Esophagus muscularis mucosa (tissue), 4 donors: ENCODE measurements at places on chromosomes 7 and 10.

DNA sequence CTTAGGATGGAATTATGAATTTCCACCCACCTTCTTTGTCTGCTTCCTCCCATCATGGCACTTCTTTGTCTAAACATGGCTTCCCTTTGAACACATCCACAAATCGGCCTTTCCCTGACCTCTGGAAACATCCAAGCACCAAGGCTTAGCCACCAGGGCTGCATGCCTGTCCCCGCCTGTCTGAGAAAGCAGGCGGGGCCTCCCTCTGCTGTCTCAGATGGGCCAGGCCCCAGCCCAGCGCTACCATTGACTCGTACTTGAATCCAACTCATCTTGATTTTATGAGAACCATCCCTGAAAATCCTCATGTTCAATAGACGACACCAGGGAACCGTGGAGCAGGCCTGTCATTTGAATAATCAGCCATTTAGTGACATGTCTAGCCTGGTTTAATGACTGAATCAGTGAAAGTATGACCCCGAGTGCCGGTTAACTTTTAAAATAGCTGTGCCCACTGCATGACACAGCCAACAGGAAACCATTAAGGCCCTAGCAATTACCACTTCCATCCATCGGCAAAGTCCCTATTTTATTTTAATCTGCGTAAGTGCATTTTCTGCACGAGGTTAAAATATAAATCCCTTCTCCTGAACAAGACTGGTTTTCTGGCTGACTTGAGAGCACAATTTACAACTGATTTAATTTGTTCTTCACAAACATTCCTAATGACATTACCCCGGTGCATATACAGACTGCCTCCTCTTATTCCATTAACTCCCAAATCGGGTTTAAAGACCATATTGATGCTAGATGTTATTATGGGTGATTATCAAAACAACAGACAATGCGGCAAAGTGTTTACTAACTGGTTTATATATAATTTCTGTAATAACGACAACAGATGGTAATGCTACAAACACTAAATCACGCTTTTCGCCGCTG lies 194.7 kb downstream of the BUB3 start:
- H3K27me3 ChIP-seq, result no peaks in the 10 kb centered on the region
- H3K4me1 ChIP-seq, result no peaks in the 10 kb centered on the region
- no peaks in the 10 kb centered on the region for H3K36me3 ChIP-seq
- H3K27ac ChIP-seq, result no peak overlapping the region
- no peak for DNase-seq

GRCh38 chr7:80324032-80324431 lies 187.8 kb downstream of the GNAT3 start:
- no peak overlapping the region for H3K4me3 ChIP-seq
- H3K4me1 ChIP-seq, result no peaks in the 10 kb centered on the region
- no peaks in the 10 kb centered on the region for H3K27me3 ChIP-seq
- H3K27ac ChIP-seq, result no peak overlapping the region
- DNase-seq, result no peak

- DNase-seq, result no peak
- peaks cover 98% of the 10 kb centered on the region for H3K27me3 ChIP-seq
- H3K27ac ChIP-seq, result no peak overlapping the region
Measured at GRCh38 chr7:155804897-155805825, 7.1 kb downstream of the SHH start.

GRCh38 chr10:30810416-30810815 lies 180.9 kb upstream of the LYZL2 start:
- H3K27ac ChIP-seq, result peak overlapping the region; percentile 32
- no peak overlapping the region for H3K4me3 ChIP-seq
- no peaks in the 10 kb centered on the region for H3K36me3 ChIP-seq

- peaks cover 28% of the 10 kb centered on the region for H3K36me3 ChIP-seq
- H3K27ac ChIP-seq, result no peak overlapping the region
- H3K27me3 ChIP-seq, result no peaks in the 10 kb centered on the region
Measured at GRCh38 chr10:123746061-123746460, 79.9 kb downstream of the GPR26 start.

- no peak overlapping the region for H3K27ac ChIP-seq
- H3K27me3 ChIP-seq, result no peaks in the 10 kb centered on the region
- no peak overlapping the region for H3K4me3 ChIP-seq
- H3K4me1 ChIP-seq, result peaks cover 9% of the 10 kb centered on the region
- DNase-seq, result no peak
- H3K36me3 ChIP-seq, result no peaks in the 10 kb centered on the region
Measured at GRCh38 chr7:115183431-115184057, 261.6 kb downstream of the MDFIC start.

- no peak overlapping the region for H3K27ac ChIP-seq
- DNase-seq, result no peak
- H3K4me3 ChIP-seq, result no peak overlapping the region
- H3K27me3 ChIP-seq, result no peaks in the 10 kb centered on the region
Measured at GRCh38 chr7:66296001-66296521, 90.9 kb downstream of the TPST1 start.

DNA sequence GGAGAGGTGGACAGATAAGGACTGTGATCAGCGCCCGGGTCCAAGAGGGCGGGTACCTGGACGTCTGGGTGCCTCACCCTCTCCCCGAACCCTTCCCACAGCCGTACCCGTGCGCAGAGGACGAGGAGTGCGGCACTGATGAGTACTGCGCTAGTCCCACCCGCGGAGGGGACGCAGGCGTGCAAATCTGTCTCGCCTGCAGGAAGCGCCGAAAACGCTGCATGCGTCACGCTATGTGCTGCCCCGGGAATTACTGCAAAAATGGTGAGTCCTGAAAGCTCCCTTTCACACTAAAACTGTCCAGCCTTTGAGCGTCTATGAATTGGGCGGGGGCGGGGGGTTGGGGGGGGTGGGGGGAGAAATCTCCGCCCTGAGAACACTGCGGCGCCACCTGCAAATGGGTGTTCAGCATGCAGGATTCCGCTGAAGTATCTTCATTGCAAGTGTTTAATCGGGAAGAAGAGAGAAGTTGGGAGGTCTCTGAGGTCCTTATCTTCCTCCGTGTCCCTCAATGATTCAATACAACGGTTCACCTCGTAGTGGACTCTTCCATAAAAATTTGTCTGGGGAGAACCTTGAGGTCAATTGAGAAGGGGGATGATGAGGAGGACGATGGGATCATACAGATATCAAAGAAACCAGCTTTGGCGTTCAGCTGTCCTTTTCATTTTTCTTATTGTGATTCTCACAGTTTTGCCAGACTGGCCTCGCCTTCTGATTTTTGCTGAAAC lies 906 bp downstream of the DKK1 start:
- no peak overlapping the region for H3K27ac ChIP-seq
- DNase-seq, result no peak
- peak overlapping the region; percentile 51 for H3K4me3 ChIP-seq
- H3K36me3 ChIP-seq, result no peaks in the 10 kb centered on the region
- peaks cover 24% of the 10 kb centered on the region for H3K4me1 ChIP-seq

DNA sequence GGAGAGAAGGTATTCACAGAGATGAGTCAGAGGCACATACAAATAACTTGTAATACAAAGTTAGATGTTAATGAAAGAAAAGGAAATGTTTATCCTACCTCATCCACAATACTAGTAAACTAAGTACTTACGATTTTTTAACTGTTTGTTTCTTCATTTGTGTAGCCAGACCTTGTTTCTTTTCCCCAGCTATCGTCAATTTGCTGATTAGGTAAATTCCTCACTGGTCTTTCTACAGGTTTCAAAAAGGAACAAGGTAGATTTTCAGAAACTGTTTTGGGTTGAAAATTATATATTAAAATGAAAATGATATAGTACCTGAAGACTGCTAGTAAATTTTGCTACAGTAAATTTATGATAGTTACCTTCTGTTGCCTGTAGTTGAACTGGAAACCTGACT lies 56.6 kb downstream of the PON1 start:
- H3K36me3 ChIP-seq, result no peaks in the 10 kb centered on the region
- DNase-seq, result no peak
- no peaks in the 10 kb centered on the region for H3K27me3 ChIP-seq
- no peak overlapping the region for H3K4me3 ChIP-seq

DNA sequence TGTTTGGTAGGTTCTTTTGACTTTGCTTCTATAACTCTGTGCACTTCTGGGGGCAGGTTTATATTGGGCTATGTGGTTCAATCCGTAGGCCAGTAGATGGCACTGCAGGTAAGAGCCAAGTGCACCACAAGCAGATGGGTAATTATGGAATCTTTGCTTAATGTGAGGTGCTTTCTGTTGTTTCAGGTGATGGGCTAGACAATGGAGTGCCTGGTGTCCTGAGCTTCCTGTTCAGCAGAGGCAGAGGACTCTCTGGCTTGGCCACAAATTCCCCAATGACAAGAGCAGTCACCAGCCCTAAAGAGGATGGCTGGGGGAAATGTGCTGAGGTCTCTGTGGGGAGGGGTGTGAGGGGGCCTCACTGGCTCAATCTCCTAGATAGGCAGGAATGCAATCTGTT lies 455.0 kb downstream of the CCSER2 start:
- no peaks in the 10 kb centered on the region for H3K27me3 ChIP-seq
- H3K36me3 ChIP-seq, result no peaks in the 10 kb centered on the region
- peak; percentile 66 for DNase-seq
- no peak overlapping the region for H3K27ac ChIP-seq
- no peak overlapping the region for H3K4me3 ChIP-seq
- H3K4me1 ChIP-seq, result peaks cover 7% of the 10 kb centered on the region

DNA sequence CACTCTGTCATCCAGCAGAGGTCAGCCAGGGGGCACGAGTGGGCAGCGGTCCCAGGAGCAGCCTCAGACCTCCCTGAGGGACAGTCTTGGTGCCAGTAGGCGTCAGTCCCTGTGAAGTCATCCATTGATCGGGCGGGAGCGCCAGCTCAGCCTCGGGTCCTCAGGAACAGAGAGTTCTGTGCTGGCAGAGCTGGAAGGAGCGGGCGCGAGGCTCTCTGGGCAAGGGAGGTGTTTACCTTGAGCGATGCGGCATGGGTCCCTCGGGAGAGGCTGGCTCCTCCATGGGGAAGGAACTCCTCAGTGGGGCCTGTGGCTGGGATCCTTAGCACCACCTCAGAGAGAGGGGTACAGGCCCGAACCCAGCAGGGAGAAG lies 101.1 kb upstream of the PPIF start:
- no peak overlapping the region for H3K4me3 ChIP-seq
- H3K36me3 ChIP-seq, result no peaks in the 10 kb centered on the region
- H3K27me3 ChIP-seq, result no peaks in the 10 kb centered on the region

- no peaks in the 10 kb centered on the region for H3K4me1 ChIP-seq
- no peak overlapping the region for H3K27ac ChIP-seq
- H3K4me3 ChIP-seq, result no peak overlapping the region
Measured at GRCh38 chr7:27438881-27439589, 196.4 kb downstream of the EVX1 start.

GRCh38 chr10:18340496-18341051 lies 200.3 kb downstream of the CACNB2 start:
- no peaks in the 10 kb centered on the region for H3K36me3 ChIP-seq
- peak overlapping the region; percentile 49 for H3K4me3 ChIP-seq

GRCh38 chr10:28118985-28119628 lies 120.2 kb upstream of the ODAD2 start:
- peaks cover 12% of the 10 kb centered on the region for H3K36me3 ChIP-seq
- peak overlapping the region; percentile 66 for H3K27ac ChIP-seq
- no peak overlapping the region for H3K4me3 ChIP-seq
- no peak for DNase-seq
- no peaks in the 10 kb centered on the region for H3K27me3 ChIP-seq

DNA sequence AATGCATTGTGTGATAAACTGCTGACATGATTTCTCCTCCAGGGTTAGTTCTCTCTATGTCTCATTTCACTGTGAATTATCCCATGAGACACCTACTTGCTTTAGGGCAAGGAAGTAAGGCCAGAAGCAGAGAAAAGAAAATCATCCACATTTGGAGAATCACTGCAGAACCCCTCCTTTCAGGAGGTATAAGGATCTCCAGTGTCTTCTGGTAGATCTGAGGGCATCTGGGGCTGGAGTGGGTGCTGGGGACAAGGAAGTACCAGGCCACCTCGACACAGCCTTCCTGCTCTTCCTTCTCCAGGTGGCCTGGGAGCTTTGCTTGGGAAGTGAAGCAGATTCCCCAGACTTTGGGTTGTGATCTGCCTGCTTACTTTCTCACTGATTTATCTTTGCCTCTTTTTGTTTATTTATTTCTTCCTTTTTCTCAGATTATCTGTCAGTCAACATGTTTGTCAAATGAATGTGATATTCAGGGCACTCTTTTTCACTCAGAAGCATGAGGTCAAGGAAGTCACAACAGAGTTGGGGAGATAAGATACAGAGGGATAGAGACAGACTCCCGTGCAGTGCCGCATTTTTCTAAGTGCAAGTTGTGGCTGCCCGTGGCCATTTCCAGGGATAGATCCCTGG lies 12.4 kb upstream of the CAMK2G start:
- peak overlapping the region; percentile 24 for H3K4me3 ChIP-seq
- peaks cover 34% of the 10 kb centered on the region for H3K4me1 ChIP-seq
- no peak for DNase-seq
- no peaks in the 10 kb centered on the region for H3K36me3 ChIP-seq

GRCh38 chr10:82661701-82662100 lies 786.7 kb downstream of the NRG3 start:
- H3K27me3 ChIP-seq, result no peaks in the 10 kb centered on the region
- no peaks in the 10 kb centered on the region for H3K4me1 ChIP-seq
- H3K27ac ChIP-seq, result no peak overlapping the region
- H3K4me3 ChIP-seq, result no peak overlapping the region
- H3K36me3 ChIP-seq, result no peaks in the 10 kb centered on the region

DNA sequence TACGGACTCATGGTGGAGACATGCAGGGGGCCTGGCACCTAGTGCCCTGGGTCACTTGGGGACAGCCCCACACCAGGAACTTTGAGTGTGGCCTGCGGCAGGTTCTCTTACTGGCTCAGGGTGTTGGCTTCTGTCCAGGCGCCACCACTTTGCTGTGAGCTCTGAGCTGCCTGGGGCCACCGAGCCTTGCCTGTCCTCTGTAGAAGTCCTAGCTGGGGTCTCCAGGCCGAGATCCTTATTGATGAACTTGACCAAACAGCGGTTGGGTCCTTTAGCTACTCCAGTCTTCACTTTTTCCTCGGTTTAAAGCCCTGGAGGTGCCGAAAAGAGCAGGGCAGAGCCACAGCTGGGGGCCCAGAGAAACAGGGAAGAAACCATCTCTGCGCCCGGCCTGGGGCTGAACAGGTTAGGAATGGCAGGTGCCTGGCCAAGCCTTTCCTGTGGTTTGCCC lies 41.3 kb downstream of the ZNF467 start:
- no peak overlapping the region for H3K4me3 ChIP-seq
- peaks cover 37% of the 10 kb centered on the region for H3K36me3 ChIP-seq
- H3K27ac ChIP-seq, result no peak overlapping the region
- peaks cover 6% of the 10 kb centered on the region for H3K4me1 ChIP-seq
- no peak for DNase-seq
- H3K27me3 ChIP-seq, result no peaks in the 10 kb centered on the region

GRCh38 chr7:51619880-51620279 lies 303.3 kb upstream of the COBL start:
- DNase-seq, result no peak
- no peaks in the 10 kb centered on the region for H3K36me3 ChIP-seq
- H3K4me3 ChIP-seq, result no peak overlapping the region
- H3K4me1 ChIP-seq, result peaks cover 4% of the 10 kb centered on the region
- H3K27me3 ChIP-seq, result no peaks in the 10 kb centered on the region

DNA sequence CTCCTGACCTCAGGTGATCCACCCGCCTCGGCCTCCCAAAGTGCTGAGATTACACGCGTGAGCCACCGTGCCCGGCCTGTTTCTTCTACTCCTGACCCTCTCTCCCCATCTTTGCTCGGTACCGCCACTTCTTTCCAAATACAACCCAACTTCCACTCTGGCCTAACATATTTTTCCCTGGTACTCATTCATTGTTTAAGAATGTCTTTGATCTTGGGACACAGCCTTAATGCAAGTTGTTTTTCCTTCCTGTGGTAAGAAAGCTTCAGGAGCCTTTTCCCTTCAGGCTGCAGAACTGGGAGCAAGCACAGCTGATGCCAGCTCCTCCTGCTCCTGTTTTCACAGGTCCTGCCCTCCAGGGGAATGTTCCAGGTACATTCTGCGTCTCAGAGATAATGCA lies 13.7 kb downstream of the CALML3 start:
- DNase-seq, result no peak
- H3K4me3 ChIP-seq, result no peak overlapping the region
- H3K4me1 ChIP-seq, result peaks cover 47% of the 10 kb centered on the region
- no peaks in the 10 kb centered on the region for H3K36me3 ChIP-seq
